Suprapubic skin (tissue), 4 donors: ENCODE measurements at places on chromosomes 2 and 18. TPM values are rescaled to one million over a fixed set of nuclear protein-coding genes. Genes with fewer than 3 reads are reported as not detected.

The PLGLB1 gene
- 20.7 TPM for total RNA-seq

The GPR45 gene
- not detected for total RNA-seq

GRCh38 chr2:60148716-60149115 lies 404.7 kb downstream of the BCL11A start:
- no peak for DNase-seq

GRCh38 chr18:58657494-58657893 lies 13.8 kb upstream of the MALT1 start:
- DNase-seq = no peak
